NCI-H1105 treated with DMSO at 0.1 percent for 48 hours (cell line): ENCODE measurements at places on chromosomes 16 and 17.

DNA sequence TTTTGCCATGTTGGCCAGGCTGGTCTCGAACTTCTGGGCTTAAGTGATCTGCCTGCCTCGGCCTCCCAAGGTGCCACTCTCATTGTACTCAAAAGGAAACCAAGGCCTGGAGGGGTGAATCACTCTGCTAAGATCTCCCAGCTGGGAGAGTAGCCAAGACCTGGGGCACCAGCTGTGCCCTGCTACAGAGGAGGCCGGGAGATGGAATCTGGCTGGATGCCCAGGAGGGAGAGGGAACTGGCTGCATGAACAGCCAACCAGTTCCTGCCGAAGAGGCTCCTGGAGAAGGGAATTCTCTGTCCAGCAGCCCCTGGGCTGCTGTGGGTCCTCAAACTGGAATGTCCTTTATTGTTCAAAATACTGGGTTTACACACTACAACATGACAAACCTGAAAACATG lies 238.7 kb upstream of the CIBAR2 start:
- DNase-seq = peak; percentile 90

DNA sequence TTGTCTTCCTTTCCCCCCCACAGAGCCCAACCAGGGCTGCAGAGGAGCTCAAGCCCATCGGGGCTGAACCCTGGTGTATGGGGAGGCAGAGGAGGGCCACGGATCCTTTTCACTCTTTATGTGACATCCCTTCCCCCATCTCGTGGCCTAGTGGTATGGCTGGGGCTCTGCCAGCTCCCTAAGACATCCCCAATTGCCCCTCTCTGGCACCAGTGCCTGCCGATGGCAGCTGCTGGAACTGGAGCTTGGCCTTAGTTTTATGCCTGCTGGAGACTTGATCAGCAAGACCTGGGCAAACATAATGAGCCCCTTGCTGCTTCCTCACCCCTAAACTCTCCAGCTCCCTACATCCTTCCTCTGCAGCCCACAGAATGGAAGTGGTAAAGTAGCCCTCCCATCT lies 8.0 kb upstream of the TOP2A start:
- DNase-seq = no peak

DNA sequence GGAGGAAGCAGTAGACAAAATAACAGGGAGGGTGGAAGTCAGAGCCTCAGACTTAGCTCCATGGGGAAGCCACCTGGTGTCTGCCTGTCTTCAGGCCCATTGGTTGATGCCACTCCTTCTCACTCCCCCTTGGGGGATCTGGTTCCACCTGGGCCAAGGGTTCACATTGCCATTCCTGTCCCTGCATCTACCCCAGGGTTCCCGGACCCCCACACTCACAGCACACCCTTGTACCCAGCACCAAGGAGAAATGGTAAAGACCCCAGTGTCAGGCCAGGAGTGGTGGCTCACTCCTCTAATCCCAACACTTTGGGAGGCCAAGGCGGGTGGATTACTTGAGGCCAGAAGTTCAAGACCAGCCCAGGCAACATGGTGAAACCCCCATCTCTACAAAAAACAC lies 1.0 kb upstream of the CA7 start:
- DNase-seq = no peak

DNA sequence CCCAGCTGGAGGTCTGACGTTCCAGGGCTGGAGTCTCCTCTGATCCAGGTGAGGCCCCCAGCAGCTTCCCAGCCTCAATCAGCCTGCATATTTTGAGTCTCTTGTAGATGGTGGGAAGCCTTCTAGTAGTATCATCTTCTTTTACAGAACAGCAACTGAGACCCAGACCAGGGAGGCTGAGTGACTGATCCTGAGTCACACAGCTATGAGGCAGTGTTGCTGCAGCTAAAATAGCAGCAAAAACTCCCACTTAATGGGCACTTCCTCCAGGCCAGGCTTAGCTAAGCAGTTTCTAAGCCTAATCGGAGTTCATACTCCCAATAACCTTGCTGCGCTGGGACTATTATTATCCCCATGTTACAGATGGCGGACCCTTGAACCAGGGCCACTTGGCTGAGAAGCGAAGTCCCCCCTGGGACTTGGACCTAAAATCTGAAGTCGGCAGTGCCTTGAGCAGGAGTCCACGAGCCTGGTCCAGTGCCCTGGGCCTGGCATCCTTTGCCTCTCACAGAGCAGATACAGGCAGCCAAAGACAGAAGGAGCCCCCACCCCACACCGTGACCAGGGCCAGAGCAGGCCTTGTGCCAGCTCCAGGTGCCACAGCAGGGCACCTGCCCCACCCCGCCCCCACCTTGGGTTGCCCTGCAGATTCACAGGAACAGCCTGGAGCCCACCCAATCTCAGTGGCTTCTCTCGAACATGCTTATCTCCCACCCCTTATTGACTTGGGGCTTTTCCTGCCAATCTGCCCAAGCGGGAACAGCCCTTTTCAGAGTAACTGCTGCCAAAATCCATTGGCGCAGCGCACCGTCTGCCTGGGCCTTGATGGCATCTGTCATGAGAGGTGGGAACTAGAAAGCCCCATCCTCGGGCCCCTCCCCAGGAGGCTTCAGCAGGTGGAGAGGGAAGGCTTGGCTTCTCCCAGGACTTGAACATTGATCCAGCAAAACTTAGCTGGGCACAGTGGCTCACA lies 65.1 kb downstream of the SOCS1 start:
- DNase-seq = no peak

DNA sequence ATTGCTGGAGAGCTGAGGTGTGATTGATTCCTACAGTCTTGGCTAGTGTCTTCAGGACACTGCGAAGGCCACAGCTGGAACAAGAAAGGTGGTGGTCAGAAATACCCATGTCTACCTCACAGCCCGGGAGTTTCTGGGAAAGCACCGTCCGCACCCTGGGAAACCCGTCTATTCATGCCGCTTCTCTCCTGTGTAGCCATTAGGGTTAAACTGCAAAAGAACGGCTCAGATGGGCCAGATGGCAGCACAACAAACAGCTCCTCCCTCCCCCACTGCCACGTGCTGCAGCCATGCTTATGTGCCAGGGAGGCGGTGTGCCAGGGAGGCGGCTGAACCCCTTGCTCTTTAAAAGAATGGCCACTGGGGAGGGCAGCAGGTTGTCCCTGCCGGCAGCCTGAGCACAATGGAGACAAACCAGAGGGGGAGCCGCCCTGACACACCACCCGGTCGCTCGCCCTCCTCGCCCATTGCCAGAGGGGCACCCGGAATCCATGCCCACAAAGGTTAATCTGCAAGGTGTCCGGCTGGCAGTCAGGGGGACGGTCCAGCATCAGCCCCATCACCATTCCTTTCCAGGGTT lies 65.2 kb downstream of the CYTH1 start:
- peak; percentile 82 for DNase-seq

DNA sequence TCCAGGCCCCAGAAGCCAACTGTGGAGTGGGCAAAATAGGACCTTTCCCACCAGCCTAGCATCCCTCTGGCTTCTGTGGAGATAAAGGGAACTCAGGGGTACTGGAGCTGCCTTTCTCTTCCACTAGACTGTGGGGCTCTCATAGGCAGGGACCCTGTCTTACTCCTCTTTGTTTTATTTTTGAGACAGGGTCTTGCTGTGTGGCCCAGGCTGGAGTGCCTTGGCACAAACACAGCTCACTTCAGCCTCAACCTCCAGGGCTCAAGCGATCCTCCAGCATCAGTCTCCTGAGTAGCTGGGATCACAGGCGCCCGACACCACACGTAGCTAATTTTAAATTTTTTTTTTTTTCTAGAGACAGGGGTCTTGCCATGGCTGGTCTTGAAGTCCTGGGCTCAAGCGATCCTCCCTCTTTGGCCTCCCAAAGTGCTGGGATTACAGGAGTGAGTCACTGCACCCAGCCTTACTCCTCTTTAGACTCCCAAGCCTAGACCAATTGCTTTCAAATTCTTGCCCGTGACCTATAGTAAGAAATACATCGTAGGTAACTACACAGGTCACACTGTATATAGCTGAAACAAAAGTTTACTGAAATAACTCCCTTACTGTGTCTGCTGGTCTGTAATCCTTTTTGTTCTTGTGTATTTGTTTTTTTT lies 2.6 kb downstream of the RAI1 start:
- DNase-seq = no peak

- DNase-seq = no peak
Measured at GRCh38 chr16:65281586-65281985, 159.7 kb upstream of the CDH11 start.
